ENCODE measurements at places on chromosomes 3 and 15.

GRCh38 chr15:91528801-91529200, 324.7 kb upstream of the SLCO3A1 start:
- DNase-seq: no peak

DNA sequence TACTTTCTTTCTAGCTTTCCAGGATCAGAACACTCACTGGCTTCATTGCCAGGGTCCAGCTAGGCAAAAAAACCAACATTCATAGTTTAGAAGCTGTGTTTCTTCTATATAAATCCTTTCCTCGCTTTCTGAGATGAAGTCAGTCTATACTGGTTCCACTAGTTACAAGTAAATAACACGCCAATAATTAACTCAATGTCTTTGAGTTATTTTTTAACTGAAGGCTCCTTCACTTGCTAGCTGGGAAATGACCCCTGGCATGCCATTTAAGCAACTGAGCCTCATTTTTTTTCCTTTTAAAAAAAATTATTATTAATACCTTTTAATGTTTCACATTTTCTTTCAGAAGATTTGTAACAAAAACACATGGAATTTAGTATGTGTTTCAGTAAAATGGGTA, 2.1 kb upstream of the CCDC174 start:
- DNase-seq: no peak

- no peak for DNase-seq
Observed at GRCh38 chr15:70099967-70100473, 2.3 kb upstream of the TLE3 start.

DNA sequence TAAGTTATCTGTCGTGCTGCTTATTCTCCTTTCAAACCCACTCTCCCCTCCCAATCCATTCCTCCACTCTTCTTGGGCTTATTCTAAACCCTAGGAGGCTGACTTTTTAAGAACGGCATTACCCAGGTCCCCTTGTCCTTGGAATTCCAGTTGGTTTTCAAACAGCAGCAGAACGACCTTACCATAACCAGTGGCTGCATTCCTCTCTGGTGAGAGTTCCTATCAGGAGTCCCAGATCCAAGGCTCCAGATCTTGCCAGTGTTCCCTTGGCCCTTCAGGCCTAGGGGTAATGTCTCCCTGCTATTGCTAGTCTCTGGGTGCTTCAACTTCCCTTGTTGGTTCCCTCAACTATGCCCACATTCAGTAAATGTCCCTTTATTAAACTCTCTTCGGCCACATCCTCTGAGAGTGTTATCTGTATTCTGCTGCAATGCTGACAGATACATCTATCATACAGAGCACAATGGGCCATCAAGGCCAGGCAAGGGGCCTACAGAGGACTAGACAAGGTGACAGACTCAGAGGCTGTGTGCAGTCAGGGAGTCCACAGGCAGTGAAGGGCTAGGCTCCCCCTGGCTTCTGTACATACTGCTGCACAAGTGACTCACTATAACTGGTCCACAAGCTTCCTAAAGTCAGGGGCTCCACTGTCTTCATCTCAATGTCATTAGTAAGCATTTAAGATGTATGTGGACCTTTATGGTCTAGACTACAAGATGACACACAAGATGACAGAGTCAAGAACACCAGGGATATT, 10.1 kb downstream of the LYSMD2 start:
- peak; percentile 60 for DNase-seq

DNA sequence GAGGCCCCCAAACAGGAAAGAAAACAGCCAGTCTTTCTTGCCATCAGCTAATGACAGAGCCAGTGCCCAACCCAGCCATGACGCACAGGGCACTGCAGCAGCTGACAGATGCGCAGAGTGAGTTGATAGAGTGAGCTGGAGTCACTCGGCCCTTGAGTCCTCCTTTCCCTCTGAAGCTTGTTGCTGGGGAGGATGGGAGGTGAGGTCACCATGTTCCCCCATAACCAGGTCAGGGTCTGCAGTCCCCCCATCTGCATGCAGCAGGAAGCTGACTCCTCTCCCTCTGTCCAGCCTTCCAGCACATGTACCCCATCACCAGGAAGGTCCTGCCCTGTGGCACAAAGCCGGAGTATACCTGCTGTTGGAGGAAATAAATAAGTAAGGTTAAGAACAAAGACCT, 174.6 kb downstream of the ABHD5 start:
- no peak for DNase-seq

Data from IMR-90 (cell line).